KBM-7 (cell line): ENCODE measurements at places on chromosomes 6 and 20.

DNA sequence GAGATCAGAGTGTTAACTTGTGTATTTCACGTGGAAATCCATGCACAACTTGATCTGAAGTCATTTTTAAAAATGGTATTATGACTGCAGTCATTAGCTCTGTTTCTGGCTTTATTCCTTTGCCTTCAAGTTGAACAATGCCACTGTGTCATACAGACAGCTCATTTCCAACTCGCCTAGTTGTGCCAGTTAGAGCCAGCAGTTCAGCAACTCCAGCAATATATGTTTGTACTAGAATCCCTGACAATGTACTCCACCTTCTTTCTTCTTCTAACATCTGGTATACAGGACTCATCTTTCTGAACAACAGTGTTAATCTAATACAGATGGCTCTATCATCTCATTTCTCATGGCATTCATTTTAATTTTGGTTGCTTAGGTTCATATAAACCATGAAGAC lies 418.3 kb upstream of the POU3F2 start:
- no peak for DNase-seq

DNA sequence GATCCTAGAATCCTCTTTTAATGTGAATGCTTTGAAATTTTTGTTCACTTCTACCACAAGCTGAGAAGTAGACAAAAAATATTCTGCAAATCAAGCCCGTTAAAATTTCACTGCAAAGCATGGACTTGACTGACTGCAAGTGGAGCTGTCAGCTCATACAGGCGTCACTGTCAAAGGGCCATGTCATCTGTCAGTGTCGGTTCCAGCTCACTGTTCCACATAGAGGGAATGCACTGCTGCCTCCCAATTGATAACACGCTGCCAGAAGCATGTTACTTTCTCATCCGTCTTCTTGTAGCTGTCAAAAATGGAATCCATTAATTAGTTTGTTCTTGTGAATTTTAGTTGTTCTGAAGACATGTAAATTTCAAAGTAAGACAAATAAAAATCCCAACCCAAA lies 50.4 kb upstream of the FBXL4 start:
- no peak for DNase-seq

GRCh38 chr6:52595796-52596130 lies 18.9 kb upstream of the TRAM2 start:
- DNase-seq, result no peak

GRCh38 chr6:147161253-147161973 lies 42.8 kb upstream of the STXBP5 start:
- DNase-seq, result no peak

- no peak for DNase-seq
These were observed 89.2 kb upstream of the ARID1B start for GRCh38 chr6:156687789-156688619.

- DNase-seq, result peak; percentile 49
These were observed 12.1 kb downstream of the PRPH2 start for GRCh38 chr6:42710316-42710715.

- DNase-seq, result no peak
These were observed 10.3 kb upstream of the TCP11 start for GRCh38 chr6:35151466-35151865.

- DNase-seq, result no peak
These were observed 110.9 kb upstream of the JAG1 start for GRCh38 chr20:10784554-10785183.

DNA sequence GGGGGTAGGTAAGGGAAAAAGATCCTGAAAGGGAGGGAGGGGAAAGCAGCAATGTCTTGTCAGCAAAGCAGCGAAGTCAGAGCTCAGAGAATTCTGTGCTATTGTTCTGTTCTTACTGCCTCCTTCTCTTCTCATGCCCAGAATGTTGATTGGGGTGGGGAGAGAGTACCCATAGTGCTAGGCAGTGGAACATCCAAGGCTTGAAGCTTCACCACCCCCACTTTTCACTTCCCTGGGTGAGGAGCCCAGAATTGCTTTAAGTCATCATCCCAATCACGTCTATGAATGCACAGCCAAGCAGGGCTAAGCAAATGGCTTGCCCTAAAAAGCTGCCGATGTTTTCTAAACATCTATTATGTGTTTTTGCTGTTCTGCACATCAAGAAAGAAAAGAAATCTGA lies 16.5 kb downstream of the REPS1 start:
- DNase-seq, result no peak

- DNase-seq, result no peak
These were observed 82.1 kb downstream of the KCNB1 start for GRCh38 chr20:49400410-49400809.

DNA sequence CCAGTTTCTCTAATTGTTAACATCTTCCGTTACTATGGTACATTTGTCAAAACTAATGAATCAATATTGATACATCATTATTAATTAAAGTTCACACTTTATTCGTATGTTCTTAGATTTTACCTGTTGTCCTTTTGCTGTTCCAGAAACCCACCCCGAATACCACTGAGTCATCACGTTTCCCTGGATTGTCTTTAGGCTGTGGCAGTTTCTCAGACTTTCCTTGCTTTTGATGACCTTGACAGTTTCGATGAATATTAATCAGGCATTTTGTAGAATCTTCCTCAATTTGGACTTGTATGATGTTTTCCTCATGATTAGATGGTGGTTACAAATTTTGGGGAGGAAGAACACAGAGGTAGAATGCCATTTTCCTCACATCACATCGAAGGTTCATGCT lies 39.1 kb upstream of the AIG1 start:
- no peak for DNase-seq

DNA sequence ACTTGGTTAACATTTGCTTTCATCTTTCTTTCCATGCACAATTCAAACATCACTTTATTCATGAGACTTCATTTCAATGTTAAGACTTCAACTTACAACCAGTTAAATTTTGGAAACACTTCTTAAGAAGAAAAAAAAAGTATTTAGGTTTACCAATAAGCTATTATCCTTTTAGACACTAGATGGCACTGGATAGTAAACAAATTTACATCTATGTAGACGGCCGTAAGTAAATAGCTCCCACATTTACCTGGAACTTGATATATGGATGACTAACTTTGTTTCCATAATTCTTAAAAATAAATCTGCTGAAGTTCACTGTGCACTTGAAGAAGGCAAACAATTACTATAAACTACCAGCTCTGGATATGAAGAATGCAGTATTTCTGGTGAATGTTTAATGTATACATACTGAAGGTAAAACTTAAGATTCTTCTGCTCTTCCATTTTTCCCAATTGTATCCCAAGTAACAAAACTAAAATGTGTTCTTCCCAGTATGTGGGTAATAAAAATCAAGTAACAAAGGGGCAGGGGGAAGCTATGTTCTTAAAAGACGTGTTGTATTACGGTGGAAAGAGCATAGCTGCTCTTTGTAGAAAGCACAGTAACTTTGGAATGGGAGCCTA lies 130.6 kb upstream of the C6orf118 start:
- peak; percentile 40 for DNase-seq

- DNase-seq, result peak; percentile 36
These were observed 9.1 kb downstream of the COL11A2 start for GRCh38 chr6:33183071-33183683.

GRCh38 chr6:110328259-110328658 lies 29.9 kb downstream of the METTL24 start:
- no peak for DNase-seq

- peak; percentile 30 for DNase-seq
These were observed 8.8 kb upstream of the MOG start for GRCh38 chr6:29647927-29648642.

DNA sequence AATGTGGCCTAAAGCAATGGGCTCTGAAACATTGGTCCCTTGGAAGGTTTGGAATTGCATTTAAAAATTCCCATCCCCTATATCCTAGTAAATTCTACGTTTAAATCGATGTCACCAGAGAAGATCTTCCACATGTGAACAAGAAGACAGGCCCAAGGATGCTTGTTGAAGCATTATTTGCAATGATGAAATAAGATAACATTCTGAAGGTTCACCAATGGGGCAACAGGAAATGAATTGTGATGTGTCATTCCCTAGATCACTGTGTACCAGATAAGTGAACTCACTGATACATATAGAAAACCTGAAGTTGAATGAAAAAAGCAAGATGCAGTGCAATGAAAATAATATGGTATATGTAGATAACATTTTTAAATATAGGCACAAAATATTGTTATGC lies 464.3 kb upstream of the BTBD3 start:
- no peak for DNase-seq

GRCh38 chr20:9411833-9412232 lies 102.6 kb upstream of the LAMP5 start:
- no peak for DNase-seq

- peak; percentile 19 for DNase-seq
These were observed 7.3 kb upstream of the ARHGAP18 start for GRCh38 chr6:129717277-129717676.

- DNase-seq, result peak; percentile 32
These were observed 166.5 kb upstream of the MYLIP start for GRCh38 chr6:15962449-15962764.

- no peak for DNase-seq
These were observed 36.1 kb upstream of the NAA20 start for GRCh38 chr20:19981031-19981451.

GRCh38 chr20:14997791-14998190 lies 660.4 kb upstream of the FLRT3 start:
- no peak for DNase-seq

DNA sequence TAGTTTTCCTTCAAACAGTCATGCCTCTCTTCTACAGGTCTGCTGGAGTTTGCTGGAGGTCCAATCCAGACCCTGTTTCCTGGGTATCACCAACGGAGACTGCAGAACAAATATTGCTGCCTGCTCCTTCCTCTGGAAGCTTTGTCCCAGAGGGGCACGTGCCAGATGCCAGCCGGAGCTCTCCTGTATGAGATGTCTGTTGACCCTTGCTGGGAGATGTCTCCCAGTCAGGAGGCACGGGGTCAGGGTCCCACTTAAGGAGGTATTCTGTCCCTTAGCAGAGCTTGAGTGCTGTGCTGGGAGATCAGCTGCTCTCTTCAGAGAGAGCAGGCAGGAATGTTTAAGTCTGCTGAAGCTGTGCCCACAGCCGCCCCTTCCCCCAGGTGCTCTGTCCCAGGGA lies 666.9 kb downstream of the FRK start:
- DNase-seq, result no peak

GRCh38 chr20:53626584-53626983 lies 32.9 kb upstream of the ZNF217 start:
- no peak for DNase-seq

- DNase-seq, result no peak
These were observed 215.3 kb upstream of the SUPT3H start for GRCh38 chr6:45592991-45593390.

DNA sequence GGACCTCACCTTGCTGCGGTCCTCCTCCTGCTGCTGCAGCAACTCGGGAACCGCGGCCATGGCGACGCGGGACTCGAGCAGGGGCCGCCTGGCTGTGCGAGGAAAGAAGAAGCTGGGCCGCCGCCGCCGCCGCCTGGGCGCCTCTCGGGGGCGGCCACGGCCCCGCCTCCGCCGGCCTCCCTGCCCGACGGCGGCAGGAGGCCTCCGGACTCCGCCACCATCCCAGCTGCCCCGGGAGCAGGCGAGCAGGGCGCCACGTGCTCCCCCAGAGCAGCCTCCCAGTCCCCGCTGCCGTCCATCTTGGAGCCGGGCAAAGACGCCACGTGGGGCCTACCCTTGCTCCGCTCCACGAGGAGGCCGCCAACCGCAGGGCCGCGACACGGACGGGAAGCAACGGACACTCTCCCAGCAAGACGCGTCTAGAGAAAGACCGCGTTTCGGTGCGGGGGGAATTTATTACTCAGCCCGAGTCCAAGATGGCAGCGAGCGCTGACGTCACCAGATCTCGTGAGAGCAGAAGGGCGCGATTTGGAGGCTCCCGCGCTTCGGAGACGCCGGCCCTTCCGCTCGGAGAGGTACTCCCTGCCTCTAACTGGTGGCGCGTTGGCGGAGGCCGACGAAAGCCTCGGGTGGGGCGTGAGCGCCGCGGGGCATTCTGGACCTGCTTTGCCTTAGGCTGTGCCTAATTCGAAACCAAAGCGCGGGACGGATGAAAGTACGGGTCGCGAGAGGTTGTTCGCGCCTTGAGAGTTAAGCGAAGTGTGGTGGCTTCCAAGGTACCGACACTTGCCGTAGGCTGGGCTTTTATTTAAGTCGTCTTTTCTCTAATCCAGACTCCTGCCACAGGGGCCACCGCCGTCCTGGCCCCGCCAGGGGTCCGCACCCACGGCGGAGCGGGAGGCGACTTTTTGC lies at the start of the genes MGME1 and SNX5:
Gene MGME1, plus strand, starts transcription at position 653 of the 912 bp plus-strand sequence. CDS start 842 bp downstream, outside the sequence.
Gene SNX5, minus strand, starts transcription at position 429 of the 912 bp plus-strand sequence. Its CDS starts 369 bp downstream, at position 60.
- peak; percentile 99 for DNase-seq

DNA sequence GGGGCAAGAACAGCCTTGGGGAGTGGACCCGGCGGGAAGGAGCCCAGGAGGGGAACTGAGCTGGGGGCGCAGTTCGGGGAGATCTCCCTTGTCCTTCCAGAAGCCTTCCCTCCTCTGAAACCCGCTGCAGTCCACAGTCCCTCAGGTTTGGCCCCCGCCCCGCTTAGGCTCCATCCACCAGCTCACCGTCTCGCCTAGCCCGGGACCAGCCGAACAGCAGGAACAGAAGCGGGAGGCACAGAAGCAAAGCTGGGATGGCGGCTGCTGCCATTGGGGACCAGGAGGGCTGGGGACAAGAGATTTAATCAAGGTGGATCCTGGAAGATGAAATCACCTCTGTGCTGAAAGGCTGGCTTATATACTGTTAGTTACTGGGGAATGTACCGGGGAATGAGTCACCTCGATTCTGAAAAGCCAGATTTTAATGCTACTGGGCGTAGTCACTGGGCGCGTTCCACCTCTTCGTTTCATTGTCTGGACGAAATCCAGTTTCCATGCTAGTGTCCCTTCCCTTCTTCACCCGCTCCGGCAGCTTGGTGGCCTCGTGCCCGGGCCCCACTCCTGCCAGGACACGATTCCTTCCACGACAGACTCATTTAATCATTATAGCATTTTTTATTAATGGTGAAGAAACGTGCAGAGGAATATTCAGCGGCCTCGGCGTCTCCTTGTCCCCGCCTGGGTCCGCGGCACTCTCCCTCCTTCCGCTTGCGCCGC lies at the start of gene RAET1L:
Gene RAET1L, minus strand, starts transcription at position 332 of the 717 bp plus-strand sequence. Its CDS starts 61 bp downstream, at position 271.
- no peak for DNase-seq

GRCh38 chr20:61833807-61834610 lies 231.7 kb downstream of the TAF4 start:
- DNase-seq, result no peak

GRCh38 chr20:39885975-39886649 lies 802.9 kb downstream of the MAFB start:
- peak; percentile 46 for DNase-seq
